ENCODE measurements at places on chromosomes 5 and 9.

DNA sequence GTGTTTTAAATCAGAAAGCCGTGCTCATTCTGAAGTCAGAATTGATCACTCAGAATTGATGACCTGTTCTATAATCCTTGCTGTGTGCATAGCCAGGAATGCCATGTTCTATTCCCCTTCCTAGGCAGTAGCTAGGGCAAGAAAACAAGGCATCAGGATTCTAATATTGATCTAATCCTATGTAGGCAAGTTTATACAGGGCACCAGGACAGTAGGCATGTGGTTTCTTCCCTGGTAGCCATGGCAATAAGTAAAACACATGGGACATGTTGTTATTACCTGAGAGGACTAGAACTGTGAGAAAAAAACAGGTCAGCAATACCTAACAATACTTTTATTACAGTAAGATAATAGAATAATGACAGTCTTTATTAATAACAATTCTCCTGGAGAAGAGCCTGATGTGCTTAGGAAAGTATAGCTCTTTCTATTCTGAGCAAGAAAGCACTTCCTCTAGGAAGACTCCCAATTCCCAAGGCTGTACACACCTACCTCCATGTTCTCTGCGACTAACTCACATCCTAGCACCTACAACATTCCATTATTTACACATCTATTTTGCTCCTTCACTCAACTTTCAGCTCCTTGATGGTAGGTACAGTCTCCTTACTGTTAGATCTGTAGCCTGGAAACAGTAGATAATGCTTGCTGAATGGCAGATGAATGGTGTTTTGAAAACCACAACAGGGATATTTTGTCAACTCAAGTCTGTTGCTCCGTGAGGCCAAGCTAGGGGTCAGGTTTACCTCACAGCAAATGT lies 70.8 kb downstream of the STX17 start:
- no peak for DNase-seq

DNA sequence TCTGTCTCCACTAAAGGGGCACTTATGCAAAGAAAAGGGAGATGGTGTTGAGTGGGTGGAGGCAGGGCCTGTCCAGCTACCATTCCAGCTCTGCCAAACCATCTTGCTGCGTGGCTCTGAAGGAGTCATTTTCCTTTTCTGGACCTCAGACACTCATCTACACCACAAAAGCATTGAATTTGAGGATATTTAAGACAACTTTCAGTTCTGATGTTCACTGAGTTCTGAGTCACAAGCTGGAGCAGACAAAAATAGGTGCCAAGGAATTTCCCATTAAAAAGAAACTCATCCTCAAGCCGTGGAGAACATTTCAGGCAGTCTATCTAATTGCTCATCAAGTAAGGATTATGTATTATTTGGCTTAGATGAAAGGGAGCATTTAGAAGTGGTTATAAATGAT lies 195.0 kb upstream of the TBC1D2 start:
- DNase-seq = no peak

DNA sequence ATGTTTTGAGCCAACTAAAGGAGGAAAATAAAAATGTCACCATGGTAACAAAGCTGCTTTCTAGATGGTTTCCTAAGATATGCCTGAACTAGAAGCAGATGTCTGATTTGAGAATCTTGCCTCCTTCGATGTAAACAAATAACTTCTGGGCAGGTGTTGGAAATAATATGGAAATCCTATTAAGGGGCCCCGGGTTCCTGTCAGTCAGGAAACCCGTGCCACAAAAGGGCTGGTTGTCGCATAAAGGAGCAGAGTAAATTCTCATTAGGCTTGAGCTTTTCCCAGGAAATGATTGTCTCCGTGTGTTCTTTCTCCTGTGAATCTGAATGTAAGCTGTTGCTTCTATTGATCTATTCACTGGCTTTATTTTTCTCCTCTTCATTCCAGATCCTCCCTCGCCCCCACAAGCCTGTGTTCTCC lies 90.8 kb downstream of the TLE4 start:
- peak; percentile 54 for DNase-seq

DNA sequence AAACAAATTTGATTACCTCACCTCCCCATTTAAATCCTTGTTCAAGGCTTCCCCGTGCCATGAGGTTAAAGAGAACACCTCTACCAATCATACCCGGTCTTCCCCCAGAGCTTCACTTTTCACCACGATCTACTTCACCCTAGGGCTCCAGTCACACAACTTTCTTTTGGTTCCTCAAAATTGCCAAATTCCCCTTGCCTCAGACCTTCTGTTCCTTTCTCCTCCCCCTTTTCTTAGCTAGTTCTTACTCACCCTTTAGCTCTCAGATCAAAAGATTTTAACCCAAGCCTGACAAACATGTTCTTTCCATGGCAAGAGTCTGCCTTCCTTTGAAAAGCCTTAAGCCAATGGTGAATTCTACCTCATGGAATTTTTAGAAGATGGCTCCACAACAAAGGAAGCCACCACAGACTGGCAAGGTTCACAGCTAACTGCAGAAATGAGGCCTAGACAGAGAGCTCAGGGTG lies 56.7 kb downstream of the MAPKAP1 start:
- no peak for DNase-seq

DNA sequence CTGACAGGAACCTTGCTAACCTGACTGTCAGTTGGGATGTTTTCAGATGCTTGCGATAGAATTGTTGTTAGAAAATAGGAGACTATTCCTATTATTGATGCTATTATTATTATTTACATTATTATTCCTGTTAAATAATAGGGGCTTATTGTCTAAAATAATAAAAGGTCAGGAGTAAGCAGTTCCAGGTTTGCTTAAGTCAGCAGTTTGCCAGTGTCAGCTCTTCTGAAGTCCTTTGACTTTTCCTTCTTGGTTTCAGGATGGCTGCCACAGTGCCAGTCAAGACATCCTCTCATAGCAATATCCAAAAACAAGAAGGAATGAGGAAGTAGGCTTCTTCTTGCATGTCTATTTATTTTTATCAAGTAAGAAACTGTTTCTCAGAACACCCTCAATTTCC lies 141.7 kb upstream of the MARCHF11 start:
- no peak for DNase-seq

GRCh38 chr9:118104363-118104762 lies 400.2 kb downstream of the TLR4 start:
- peak; percentile 9 for DNase-seq

DNA sequence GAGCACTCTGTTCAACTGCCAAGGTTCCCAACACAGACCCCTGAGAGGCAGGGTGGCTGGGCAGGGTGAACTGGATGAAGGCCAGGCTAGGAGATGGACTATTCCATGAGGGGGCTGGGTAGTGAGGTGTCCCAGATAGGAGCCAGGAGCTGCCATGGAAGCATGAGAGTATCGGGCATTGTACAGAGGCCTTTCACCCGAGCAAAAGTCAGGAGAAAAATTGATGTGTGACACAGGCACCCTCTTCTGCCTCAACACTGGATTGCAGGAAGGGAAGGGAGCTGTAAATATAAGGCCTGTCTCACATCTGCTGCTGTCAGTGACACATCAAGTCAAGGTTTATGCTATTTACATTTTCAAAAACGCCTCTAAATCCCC lies 74.6 kb downstream of the UBAP1 start:
- no peak for DNase-seq

DNA sequence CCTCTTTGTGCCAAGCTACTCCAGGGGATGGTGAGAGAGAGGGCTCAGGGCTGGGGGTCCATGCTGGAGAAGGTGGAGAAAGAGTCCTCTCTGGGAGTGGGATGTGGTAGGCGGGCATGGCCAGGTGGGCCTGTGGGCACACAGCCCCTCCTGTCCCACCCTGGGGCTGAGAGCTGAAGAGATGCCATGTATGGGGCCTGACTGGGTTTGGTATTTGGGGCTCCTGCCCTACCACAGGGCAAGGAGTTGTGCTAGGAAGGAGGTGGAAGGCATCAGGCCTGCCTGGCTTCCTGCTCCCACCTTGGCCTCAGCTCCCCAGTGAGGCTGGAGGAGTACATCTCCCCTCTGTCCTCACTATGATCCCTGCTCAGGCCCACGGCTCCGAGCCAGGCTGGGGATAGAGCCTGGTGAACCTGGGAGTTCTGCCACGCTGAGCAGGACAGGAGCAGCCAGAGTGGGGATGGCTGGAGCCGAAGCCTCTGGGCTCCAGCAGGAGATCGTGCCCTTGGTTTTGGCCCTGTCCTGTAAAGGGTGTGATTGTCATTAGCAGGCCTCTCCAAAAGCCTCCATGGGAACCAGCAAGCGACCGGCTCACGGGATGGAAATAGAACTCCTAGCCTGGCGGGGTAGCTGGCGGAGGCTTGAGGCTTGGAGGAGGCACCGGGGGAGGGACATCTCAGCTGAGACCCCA lies 75.5 kb downstream of the CACNA1B start:
- no peak for DNase-seq

- DNase-seq = no peak
Measured at GRCh38 chr5:124730381-124730780, 16.1 kb downstream of the ZNF608 start.

DNA sequence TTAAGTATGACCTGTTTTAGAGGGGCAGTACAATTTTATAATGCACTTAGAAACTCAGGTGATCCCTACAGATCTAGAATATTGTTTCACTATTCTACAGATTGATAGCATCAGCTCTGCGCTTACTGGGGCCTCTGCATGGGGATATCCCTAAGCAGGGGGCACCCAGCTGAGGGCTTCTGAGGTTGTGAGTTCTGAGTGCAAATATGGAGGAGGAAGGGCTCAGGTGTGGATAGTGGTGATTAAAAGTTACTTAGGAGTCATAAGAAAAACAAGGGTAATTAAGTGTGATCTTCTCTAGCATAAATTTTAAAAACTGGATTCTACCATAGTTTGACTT lies 274.4 kb downstream of the EFNA5 start:
- DNase-seq = peak; percentile 61

DNA sequence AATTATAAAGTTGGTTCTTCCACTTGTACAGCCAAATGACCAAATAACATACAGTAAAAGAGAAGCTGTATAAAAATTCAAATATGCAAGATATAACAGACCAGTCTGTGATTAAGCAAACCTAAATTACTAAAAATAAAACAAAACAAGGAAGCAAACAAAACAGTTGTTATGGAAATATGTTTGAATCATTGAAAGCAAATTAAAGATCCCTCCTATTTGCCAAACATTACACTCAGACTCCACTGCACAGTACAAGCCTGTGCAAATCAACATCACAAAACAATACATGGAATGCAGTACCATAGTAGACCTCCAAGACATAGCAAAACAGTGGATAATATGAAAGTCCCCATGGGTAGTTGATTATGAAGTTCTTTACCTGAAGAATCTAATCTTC lies 288.1 kb upstream of the PTGER4 start:
- DNase-seq = no peak

GRCh38 chr9:127575875-127576778 lies 36.0 kb upstream of the STXBP1 start:
- DNase-seq = peak; percentile 61

GRCh38 chr5:171323806-171324632 lies 15.0 kb downstream of the TLX3 start:
- no peak for DNase-seq

GRCh38 chr9:111056538-111056937 lies 18.3 kb upstream of the LPAR1 start:
- peak; percentile 13 for DNase-seq

- no peak for DNase-seq
Measured at GRCh38 chr5:60163762-60164161, 270.2 kb upstream of the PDE4D start.

DNA sequence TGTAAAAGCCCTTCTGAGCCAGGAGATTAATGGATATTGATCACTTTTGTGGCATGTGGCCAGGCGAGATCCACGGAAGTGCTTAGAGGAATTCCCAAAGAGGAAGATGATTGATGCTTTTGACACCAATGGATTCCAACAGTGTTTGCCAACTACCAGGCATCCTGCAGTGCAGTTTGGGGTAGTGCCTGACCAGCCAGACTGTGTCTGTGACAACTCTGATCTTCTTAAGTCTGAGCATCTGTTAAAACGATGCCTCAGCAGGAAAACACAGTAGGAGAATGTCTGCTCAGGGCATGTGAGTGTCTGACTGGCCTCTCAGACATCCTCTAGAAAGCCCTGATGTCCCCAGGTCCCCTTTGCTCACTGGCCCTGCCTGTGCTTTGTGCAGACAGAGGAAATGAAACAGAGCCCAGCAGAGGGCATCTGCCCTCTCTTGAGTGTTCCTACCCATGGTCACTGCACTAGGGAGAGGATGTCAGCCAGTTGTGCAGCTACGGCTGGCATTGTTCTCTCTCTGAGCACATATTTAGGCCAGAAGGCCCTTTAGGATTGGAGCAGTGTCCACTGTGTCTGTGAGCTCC lies 57.0 kb downstream of the TRPC7 start:
- DNase-seq = no peak

GRCh38 chr9:76405868-76406267 lies 11.6 kb upstream of the RFK start:
- peak; percentile 19 for DNase-seq

- peak; percentile 76 for DNase-seq
Measured at GRCh38 chr9:129783516-129784361, 19.2 kb upstream of the TOR1B start.

- peak; percentile 18 for DNase-seq
Measured at GRCh38 chr5:108141676-108142075, 240.2 kb downstream of the FBXL17 start.

GRCh38 chr5:154513669-154514084 lies 35.6 kb upstream of the HAND1 start:
- no peak for DNase-seq

- no peak for DNase-seq
Measured at GRCh38 chr5:17154211-17154996, 63.0 kb upstream of the BASP1 start.

- no peak for DNase-seq
Measured at GRCh38 chr9:127504887-127505251, 53.6 kb downstream of the LRSAM1 start.

- DNase-seq = no peak
Measured at GRCh38 chr5:128949847-128950546, 15.3 kb upstream of the SLC27A6 start.

- DNase-seq = peak; percentile 89
Measured at GRCh38 chr9:97468658-97469448, 32.6 kb upstream of the TMOD1 start.

All from NCI-H69 (cell line).